ENCODE measurements at places on chromosomes 6 and 20.

- DNase-seq = no peak
Observed at GRCh38 chr20:56715902-56716519, 86.9 kb downstream of the TFAP2C start.

DNA sequence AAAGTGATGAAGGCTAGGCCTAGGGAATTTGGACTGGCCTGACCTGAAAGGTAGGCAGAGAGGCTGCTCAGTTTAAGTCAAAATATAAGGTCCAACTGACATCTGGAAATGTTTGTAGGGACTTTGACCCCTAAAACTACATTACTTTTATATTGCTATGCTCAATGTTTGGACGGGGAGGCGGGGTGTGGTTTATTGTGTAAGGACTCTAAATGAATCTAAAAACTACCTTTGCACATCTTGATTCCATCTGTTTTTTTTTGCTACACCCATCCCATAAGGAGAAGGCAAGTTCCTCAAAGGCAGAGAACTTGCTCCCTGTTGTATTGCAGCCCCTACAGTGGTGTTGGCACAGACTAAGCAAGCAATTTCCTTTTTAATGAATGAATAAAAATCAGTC lies 227.1 kb downstream of the HACE1 start:
- DNase-seq = no peak

GRCh38 chr20:9755301-9755700 lies 83.6 kb downstream of the PAK5 start:
- no peak for DNase-seq

DNA sequence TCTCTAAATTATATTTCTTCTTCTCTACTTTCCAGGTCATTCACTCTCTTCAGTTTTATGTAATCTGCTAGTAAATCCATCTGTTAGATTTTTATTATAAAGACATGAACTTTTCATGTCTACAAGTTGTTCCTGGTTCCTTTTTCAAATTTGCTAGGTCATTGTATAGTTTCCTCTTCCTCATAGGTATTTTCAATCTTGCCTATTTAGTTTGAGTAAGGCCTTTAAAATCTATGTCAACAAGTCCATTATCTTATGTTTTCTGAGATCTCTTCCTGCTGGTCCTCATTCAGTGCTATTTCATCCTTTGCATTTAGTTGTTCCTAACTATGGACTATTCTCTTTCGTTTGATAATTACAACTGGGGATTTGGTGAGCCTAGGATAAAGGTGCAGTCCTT lies 11.0 kb downstream of the RRBP1 start:
- DNase-seq = no peak

- no peak for DNase-seq
Observed at GRCh38 chr20:10739134-10739533, 65.3 kb upstream of the JAG1 start.
